Esophagus mucosa (tissue), 1 donor: ENCODE measurements at places on chromosomes 12 and 14.
A peak's percentile ranks its signal among the peaks of the same experiment; 100 is the strongest.

- no peak for ATAC-seq
These were observed 110.5 kb upstream of the FUT8 start for GRCh38 chr14:65301862-65302539.

- no peak for ATAC-seq
These were observed 4.4 kb downstream of the NACA start for GRCh38 chr12:56720731-56721151.

DNA sequence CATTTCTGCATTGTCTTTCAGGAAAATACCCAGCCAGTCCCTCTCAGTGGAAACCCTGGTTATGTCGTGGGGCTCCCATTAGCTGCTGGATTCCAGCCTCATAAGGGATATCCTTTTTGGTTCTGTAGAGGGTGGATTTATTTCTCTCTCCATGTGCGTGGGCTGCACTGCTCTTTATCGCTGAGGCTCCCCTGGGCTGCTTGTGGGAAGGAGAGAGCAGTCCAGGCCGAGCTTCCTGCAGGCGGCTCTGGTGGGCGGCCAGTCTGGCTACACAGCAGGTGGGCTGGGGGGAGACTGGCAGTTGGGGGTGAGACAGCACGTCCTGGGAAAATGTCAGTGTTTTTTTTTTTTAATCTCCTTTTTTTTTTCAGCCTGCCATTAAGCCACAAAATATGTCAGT is 27.6 kb downstream of the TCTN1 start:
- ATAC-seq = no peak

- no peak for ATAC-seq
These were observed 3.2 kb downstream of the SNAPC1 start for GRCh38 chr14:61765225-61765943.

- ATAC-seq = no peak
These were observed 11.8 kb downstream of the TMEM179 start for GRCh38 chr14:104592785-104593184.

- no peak for ATAC-seq
These were observed 1.6 kb upstream of the HOXC12 start for GRCh38 chr12:53952871-53953734.

DNA sequence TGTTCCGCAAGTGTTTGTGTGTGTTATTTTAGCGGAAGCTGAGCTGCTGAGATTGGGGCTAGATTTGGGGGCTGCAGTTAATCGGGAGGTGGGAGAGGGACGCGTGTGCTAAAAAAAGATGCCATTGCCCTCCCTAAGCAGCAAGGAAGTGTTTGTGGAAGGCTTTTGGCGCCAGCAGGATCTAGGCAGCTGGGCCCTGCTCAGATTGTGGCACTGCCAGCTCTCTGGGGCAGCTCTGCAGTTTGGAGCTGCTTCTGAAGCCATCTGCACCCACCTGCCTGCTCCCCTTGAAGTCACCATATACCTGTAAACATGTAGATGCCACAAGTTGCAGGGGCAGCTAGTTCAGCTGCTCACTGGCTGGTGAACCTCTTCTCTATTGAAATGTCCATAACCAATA is 28.8 kb downstream of the TPCN1 start:
- no peak for ATAC-seq

DNA sequence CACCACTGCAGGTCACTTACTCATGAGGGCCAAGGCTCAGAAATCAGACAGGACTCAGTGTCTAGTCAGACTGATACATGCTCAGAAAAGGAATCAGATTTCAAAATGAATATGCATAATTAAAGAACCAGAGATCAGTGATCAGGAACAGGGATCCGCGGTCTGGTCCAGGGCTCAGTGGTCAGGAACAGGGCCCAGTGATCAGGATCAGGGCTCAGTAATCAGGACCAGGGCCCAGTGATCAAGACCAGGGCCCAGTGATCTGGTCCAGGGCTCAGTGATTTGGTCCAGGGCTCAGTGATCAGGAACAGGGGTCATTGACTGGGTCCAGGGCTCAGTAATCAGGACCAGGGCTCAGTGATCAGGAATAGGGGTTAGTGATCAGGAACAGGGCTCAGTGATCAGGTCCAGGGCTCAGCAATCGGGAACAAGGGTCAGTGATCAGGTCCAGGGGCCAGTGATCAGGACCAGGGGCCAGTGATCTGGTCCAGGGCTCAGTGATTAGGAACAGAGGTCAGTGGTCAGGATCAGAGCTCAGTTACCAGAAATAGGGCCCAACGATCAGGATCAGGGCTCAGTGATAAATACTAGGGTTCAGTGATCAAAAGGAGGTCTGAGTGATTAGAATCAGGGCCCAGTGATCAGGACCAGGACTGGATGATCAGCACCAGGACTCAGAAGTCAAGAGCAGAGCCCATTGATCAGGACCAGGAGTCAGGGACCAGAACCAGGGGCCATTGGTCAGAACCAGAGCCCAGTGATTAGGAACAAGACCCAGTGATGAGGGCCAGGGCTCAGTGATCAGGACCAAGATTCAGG is 175.3 kb downstream of the TMEM121 start:
- no peak for ATAC-seq

GRCh38 chr12:53694756-53695151 is 18.9 kb upstream of the ATP5MC2 start:
- ATAC-seq = no peak

DNA sequence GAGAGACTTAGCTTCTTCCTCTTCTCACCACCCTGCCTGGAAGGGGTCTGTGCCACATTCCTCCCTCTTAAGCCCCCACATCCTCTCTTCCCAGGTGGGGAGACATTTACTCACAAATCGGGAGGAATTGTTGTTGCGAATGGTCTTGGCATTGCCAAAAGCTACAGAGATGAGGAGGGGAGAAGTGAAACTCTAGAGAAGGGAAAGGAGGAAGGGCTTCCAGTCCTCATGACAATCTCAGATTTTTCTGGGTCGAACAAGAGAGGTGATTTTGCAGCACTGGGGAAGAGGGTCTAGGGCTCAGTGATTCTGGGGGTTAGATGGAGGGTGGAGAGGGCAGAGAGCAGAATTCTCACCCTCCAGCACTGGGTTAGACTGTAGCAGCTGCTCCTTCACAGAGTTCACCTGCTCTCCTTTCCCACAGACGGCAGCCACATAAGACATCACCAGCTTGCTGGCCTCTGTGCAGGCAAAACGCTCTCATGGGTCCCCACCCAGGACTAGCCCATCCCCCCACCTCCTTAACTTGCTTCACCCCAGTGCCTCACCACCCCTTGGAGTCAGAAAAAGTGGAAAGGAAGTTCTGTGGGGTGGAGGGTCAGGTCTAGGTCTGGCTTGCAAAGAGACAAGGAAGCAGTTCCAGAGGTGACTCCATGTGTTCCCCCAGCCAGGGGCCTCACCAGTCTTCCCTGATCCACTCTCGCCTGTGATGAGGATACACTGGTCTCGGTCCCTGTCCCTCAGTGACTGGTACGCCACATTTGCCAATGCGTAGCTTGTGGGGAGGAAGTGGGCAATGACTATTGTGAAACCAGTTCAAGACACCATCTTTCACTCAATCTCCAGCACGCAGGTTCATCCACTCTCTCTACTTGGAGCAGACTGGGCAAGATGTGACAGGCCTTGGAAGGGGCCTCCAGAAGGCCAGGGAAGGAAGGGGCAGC is 2.7 kb downstream of the MYO1A start:
- no peak for ATAC-seq

DNA sequence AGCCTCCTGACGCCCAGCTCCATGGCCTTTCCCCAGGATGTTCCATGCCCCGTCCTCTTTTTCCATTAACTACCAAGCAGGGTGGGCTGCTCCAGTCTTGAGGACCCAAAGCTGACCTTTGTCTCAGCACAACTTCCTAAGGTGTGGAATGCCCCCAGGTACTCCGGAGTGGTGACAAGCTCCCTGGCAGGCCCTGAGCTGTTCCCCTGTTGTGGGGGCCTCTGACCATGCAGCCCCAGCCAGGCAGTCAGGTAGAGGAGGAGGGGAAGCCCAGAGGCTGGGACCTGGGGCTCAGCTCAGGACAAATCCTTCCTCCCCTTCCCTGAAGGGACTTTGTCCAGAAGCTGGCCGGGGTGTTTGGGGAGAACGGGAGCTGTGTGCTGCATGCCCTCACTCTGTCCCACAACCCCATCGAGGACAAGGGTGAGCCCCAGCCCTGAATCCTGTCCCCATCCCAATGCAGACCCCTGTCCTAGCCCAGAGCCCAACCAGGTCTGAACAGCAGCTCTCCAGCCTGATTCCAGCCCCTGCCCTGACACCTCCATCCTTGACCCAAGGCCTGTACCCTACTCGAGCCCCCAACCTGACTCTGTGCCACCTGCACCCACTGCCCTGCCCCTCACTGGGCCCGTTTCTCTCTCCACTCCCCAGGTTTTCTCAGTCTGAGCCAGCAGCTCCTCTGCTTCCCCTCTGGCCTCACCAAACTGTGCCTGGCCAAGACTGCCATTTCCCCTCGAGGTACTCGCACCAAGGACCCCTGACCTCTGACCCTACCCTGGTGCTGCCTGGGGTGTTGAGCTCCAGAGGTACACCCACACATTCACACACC is 4.4 kb downstream of the CARMIL3 start:
- no peak for ATAC-seq

- peak; percentile 61 for ATAC-seq
These were observed 13.7 kb downstream of the FOXJ2 start for GRCh38 chr12:8045952-8046944.

- no peak for ATAC-seq
These were observed 317.9 kb downstream of the PCNX1 start for GRCh38 chr14:71225113-71225512.

DNA sequence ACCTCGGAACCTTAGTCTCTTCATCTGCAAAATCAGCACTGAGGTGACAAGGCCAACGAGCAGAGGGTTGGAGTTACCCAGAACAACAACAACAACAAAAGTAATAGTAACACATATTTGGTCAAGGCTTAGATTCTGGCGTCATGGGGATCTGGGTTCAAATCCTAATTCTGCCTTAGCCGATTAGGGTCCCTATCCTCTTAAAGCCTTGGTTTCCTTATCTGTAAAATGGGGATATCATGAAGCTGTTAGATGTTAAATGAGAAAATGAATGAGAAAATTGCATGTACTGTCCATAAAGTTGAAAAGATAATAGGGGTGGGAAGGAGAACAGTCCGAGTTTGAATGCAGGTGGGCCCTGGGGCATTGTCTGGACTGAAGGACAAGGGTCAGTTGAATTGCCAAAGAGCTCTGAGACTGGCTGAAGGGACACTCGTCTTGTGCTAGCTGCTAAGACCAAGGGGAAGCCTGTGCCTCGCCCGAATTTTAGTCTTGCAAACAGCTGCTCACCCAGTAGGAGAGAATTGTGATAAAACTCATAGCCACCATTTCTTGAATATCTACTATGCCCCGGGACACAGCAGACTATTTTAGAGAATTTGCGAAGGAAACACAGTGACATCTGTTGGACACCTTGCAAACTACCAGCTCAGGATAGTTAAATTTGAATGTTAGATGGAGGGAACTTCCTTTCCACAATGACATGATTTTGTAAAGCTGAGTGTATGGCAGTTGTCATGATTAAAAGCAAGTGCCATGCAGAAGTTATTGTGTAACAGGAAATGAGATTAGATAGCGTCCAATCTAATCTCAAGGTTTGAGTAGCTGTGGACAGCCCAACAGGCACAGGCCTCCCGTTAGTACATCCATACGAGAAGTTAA is 6.8 kb upstream of the HNF1A start:
- peak; percentile 87 for ATAC-seq

GRCh38 chr12:19880076-19880475 is 440.8 kb downstream of the AEBP2 start:
- no peak for ATAC-seq

DNA sequence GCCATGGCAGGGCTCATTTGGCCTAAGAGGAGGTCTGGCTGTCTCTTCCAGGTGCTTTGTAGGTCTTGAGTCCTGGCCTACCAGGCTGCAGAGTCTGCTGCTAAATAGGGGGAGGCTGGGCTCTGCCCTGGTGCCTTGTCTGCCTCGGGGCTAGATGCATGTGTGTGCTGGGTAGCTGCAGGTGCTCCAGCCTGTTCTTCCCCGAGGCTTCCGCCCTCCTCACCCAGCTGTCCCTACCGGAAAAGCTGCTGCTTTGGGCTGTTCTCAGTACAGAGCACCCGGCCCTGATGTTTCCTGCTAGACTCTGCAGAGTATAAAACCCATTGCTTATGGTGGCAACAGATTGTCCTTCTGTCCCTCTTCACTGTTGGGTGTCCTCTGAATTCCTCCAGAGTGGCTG is 37.7 kb downstream of the RAB35 start:
- ATAC-seq = peak; percentile 76

DNA sequence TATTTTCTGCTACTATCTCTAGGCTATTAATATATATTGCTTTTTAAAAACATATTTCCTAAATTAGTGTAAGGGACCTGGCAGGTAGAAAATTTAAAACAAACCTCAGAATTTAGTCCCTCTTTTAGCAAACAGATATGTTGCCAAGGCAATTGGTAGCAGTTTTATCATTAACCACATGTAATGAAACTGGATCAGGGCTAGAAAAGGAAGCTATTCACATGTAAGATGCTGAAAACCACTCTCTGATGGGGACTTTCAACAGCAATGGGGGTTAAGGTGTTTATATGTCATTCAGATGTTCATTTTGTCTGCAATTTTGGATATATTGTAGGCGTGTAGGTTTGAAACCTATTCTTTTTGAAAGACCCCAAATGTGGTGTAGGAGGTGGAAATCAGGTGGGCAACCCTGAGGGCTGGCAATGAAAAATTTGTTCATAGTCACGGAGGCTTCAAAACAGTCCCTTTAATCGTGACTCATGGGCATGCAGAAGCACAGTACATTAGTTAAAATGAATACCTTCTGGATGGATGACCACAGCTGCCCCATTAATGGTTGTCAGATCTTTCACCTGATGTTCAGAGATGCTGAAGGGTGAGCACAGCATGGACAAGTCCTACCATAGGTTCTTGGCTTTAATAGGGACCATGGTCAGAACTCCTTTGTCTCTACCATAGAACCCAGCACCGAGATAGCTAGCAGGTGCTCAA is 5.9 kb upstream of the PKP2 start:
- ATAC-seq = peak; percentile 21

GRCh38 chr12:69929531-69929930 is 104.5 kb downstream of the MYRFL start:
- no peak for ATAC-seq

- peak; percentile 95 for ATAC-seq
These were observed 625 bp upstream of the ARHGAP5 start for GRCh38 chr14:32076278-32077080.

- ATAC-seq = no peak
These were observed 976 bp downstream of the PEX5 start for GRCh38 chr12:7190268-7191055.

- ATAC-seq = peak; percentile 17
These were observed 89.7 kb downstream of the ASCL4 start for GRCh38 chr12:107864235-107864634.

GRCh38 chr12:115873451-115874082 is 403.9 kb downstream of the MED13L start:
- ATAC-seq = peak; percentile 77
